Astrocyte of the hippocampus (primary cell): ENCODE measurements at places on chromosomes 2 and 18.
A peak's percentile ranks its signal among the peaks of the same experiment; 100 is the strongest.

DNA sequence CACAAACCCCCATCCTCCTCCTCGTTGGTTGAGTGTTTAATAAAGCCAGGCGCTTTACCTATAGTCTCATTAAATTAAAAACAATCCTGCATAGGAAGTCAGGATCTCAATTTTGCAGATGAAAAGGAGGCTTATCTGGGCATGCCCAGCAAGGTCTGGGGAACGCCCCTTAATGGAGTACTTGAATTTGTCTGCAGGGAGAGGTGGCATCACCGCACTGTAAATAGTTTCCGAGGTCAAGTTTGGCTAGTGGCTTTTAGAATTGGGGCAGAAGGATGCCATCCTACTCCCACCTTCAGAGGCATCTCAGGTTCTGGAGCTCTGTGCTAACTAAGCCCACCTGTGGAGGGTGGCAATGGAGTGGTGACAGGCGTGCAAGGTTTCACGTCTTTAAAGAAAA lies 149.2 kb downstream of the TGIF1 start:
- DNase-seq = no peak

GRCh38 chr2:222919841-222920526 lies 59.1 kb downstream of the ACSL3 start:
- peak; percentile 80 for DNase-seq

- no peak for DNase-seq
Observed at GRCh38 chr2:129831018-129831417, 148.4 kb upstream of the RAB6C start.

- peak; percentile 38 for DNase-seq
Observed at GRCh38 chr2:236338495-236339184, 74.4 kb upstream of the ASB18 start.

- DNase-seq = peak; percentile 16
Observed at GRCh38 chr2:65539633-65540032, 107.2 kb upstream of the SPRED2 start.

- no peak for DNase-seq
Observed at GRCh38 chr18:5036523-5036922, 160.5 kb downstream of the AKAIN1 start.

DNA sequence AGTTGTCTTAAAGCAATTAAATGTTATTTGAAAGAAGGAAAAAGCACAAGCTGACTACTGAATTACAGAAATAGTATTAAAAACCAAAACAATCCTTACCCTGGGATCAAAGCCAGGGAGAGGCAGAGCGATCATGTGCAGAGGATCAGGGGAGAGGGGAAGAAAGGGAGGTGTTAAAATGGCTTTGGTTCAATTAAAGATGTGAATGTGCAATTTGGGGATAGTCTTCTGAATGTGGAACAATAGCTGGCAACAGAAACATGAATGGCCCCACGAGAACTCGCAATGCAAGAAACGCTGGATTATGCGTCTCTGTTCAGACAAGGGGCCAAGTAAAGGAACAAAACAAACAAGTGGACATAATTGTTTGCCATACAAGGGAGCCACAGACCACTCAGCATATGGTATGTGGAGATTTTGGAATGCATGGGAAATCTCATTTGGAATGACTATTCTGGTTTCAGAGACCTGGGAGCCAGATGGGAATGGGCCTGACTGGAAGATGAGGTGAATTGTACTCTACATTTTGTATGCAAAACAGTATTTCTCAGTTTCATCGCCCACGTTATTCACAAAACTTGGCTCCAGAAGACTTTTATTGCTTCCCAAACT lies 155.4 kb downstream of the SLC4A3 start:
- peak; percentile 28 for DNase-seq

DNA sequence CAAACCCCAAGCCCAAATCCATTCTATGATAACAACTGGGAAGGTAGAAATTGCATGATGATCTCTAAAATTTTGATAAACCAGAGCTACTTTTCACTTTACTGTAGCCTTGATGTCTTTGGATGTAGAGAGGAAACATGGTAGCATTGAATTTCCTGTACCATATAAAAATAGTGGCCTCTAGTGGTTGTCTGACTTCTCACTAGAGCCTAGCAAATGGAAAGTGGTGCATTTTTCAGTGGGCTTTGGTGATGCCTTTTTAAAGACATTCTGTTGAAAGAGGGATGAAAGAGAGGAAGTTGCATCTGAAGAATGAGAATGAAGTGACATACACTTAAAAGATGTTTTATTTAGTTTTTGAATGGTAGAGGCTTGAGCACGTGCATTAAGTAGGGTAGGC lies 662.2 kb downstream of the XIRP2 start:
- peak; percentile 28 for DNase-seq
